Stimulated activated CD4-positive, alpha-beta T cell treated with anti-CD3 and anti-CD28 coated beads, Interleukin-2, amount 100 ng/mL, for 24 hours (primary cell): ENCODE measurements at places on chromosomes 5 and 9.

- no peak for DNase-seq
Observed at GRCh38 chr5:124372457-124372856, 374.0 kb downstream of the ZNF608 start.

- no peak for DNase-seq
Observed at GRCh38 chr9:26995810-26996209, 9.7 kb downstream of the LRRC19 start.

DNA sequence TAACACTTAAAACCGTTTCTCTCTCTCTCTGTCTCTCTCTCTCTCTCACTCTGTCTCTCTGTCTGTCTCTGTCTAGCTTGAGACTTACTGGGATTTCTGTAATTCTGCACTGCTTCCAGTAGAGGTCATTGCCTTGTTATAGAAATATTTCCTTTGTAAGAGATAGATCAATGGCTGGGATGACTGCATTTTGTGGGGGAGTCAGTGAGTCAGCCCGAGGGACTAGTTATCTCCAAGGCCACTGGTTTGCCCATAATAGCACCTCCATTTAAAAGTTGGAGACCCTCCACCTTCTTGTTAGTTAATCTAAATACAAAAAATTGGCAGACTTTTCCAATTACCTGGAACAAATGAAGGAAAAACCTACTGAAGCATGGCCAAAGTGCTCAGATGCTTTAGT is 547.2 kb downstream of the LRRC70 start:
- DNase-seq: peak; percentile 0

DNA sequence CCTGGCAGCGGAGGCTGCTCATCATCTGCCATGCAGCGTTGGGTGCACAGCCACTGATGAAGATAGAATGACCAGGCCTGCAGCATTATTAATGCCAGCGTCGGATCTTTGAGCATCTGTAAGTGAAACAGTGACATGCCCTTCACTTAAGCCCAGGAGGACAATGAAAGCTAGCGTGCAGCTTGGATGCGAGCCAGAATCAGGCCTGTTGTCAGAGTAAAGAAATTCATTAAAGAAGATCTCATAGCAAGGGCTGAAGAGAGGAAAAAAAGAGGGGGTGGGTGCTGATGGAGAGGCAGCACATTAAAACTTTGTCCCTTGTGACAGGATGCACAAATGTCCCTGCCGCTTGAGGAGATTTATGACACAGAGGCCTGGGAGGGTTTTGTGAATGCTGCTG is 186.1 kb upstream of the MAST4 start:
- no peak for DNase-seq

DNA sequence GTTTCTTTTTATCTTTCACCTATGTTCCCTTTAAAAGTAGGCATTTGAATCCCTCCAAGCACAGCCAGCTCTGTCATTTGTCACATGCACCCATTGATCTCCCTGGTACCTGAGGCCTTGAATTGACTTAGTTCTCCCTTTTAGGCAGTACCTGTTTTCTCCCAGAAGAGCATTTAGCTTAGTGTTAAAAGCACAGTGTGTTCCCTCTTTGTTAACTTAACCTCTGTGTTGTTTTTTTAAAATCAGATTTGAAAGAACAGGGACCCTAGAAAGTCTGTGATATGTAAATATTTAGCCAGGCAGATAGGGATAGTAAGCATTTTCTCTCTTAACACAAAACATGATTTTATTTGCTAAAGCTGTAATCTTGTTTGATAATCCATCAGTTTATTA is 113.8 kb upstream of the SPATA31D4 start:
- no peak for DNase-seq

DNA sequence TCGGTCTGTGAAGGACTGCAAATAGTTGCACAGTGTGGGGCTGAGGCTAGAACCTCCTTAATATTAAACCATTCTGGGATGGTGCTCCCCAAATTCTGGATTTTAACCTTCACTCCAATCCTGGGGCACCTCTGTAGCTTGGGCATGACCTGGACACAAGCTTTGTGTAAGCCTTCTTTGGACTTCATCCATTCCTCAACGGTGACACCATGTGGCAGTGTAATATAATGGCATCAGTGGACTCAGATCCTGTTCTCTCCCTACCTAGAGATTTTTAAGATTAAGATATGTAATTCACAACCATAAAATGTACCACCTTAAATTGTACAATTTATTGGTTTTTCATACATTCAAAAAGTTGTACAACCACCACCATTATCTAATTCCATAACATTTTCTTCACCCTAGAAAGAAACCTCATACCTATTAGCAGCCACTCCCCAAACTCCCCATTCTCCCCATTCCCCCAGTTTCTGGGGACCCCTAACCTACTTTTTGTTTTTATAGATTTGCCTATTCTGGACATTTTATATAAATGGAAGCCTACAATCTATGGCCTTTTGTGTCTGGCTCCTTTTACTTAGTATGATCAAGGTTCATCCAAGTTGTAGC is 4.8 kb upstream of the PLGRKT start:
- DNase-seq: no peak

GRCh38 chr9:127754099-127755060 is 19.3 kb upstream of the TOR2A start:
- DNase-seq: no peak

- DNase-seq: no peak
Observed at GRCh38 chr5:8239198-8239597, 370.2 kb downstream of the MTRR start.

DNA sequence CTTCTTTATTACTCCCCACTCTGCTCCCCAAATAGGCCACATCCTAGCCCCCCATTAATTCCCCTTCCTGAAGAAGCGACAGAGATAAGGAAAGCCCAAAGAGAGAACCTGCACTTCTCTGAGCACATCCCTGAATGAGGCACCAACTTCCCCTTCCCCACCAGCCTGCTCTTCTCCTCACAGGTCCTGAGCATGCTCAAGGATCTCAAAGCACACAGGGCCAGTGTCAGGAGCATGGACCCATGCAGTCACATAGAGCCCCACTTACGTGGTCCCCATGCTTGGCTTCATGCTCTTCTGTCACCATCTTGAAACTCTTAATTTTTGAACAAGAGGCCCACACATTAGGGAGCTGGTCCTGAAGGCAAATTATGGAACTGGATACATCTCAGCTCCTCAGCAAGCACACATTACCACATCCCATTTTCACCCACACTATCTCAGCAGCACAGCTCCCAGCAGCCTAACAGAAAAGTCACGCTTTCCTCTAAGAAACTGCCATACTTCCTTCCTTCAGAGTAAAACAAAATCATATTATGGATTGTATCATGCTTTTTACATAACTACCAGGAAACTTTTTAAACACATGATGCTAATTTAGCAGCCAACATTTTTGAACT is 99.8 kb downstream of the NFIB start:
- no peak for DNase-seq

GRCh38 chr9:9919174-9919775 is 693.5 kb downstream of the PTPRD start:
- DNase-seq: no peak

DNA sequence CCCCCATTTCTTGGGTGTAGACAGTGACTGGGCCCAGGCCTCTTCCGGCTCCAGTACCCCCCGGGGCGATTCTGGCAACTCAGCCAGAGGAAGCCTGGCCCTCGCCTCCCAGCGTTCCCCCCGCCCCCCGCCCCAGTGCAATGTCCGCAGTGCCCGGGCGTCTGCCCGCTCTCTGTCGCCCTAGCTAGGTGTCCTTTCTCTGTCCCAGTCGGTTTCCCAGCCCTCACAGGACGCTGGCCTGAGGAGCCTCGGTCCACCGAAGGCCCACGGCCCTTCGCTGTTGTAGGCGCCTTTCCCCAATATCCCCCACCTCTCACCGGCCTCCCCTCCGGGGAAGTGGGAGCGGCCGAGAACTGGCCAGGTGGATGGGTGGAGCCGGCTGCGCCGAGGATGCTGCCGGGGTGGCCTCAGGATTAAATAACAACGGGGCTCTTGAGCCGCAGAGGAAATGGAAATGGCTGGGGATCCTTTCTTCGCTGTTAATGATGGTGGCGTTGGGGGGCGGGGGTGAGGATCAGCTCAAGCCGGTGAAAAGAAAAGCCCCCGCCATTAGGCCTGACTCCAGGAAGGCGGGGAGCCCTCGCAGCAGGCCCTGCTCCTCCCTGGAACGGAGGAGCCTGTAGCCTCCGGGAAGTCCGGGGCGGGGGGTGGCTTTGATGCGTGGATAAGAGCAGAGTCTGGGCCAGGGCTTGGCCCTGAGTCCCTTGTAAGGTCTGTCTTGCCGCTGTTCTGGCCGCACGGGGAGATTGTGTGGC is 1.1 kb upstream of the SPRY4 start:
- DNase-seq: peak; percentile 43

GRCh38 chr9:105864248-105864898 is 170.0 kb downstream of the TMEM38B start:
- DNase-seq: no peak

DNA sequence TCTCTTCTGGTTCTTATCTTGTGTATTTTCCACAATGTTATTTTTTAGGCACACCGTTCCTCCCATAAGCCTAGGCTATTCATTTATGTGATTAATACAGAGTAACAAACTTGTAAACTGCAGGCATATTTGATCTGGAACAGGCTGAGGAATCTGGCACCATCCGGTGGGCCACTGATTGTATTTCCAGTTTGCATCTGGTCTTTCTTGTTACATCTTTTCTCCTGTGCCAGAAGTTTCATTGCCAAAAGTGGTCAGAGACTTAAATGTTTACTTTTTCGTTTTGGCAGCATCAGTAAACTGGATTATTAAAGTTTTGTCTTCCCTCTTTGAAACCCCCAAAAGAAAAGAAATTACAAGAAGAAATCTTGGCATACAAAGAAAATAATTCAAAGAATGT is 17.9 kb upstream of the ZCCHC7 start:
- no peak for DNase-seq

GRCh38 chr5:137622850-137623249 is 113.0 kb downstream of the KLHL3 start:
- DNase-seq: no peak

DNA sequence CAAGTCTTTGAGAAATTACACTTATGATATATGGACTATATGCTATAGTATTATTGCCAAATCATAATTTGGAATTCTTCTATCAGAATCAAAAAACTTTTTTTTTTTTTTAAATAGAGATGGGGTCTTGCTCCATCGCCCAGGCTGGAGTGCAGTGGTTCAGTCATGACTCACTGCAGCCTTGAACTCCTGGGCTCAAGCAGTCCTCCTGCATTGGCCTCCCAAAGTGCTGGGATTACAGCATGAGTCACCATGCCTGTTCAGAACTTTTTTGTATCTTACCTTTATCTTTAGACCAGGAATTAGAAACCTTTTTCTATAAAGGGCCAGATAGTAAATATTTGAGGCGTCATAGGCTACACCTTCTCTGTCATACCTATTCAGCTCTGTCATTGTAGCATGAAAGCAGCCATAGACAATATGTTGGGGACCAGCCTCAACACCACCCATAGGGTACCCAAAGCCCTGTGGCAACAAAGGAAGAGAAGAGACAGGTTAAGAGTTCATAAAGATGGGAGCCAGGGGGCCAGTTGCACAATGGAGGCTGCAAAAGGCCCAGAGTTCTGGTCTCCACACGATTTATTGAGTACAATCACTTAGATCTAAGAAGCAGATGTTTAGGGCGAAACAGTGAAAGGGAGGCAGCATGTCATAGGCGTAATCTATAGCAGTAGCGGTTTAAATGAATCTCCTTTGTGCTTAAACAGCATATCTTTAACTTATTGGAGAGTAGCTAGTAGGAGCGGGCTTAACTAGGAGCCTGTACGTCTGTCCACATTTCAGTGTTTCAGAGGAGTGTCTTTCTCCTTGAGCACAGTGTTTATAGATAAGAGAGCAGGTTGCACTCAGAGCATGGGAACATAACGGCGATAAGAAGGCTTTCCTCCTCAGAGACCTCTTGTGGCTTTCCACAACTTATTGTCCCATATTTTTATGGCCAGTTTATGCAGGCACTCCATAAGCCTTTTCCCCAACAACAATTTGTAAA is 12.5 kb downstream of the ECM2 start:
- DNase-seq: no peak

- DNase-seq: no peak
Observed at GRCh38 chr5:17228821-17229291, 11.4 kb downstream of the BASP1 start.

GRCh38 chr5:136621743-136622142 is 256.4 kb upstream of the TRPC7 start:
- no peak for DNase-seq

- no peak for DNase-seq
Observed at GRCh38 chr5:136724161-136724560, 358.8 kb upstream of the TRPC7 start.

- no peak for DNase-seq
Observed at GRCh38 chr5:5793242-5794117, 371.0 kb downstream of the ICE1 start.

DNA sequence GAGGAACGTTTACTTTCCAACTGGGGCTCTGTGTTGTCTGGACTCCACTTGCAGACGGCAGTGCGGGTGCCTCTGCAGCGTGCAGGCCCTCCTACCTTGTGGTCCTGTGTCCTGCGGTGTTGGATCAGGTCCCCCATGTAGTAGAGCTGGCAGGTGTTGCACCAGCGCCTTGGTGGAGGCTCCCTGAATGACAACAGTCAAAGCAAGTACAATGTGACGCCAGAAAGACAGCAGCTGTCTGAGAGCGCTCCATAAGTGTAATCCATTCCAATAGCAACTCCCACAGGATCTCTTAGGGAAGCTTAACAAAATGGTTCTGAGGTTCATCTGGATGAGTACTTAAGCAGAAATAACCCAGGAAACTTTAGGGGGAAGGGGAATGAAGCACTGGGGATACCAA is 9.9 kb downstream of the BBLN start:
- no peak for DNase-seq

DNA sequence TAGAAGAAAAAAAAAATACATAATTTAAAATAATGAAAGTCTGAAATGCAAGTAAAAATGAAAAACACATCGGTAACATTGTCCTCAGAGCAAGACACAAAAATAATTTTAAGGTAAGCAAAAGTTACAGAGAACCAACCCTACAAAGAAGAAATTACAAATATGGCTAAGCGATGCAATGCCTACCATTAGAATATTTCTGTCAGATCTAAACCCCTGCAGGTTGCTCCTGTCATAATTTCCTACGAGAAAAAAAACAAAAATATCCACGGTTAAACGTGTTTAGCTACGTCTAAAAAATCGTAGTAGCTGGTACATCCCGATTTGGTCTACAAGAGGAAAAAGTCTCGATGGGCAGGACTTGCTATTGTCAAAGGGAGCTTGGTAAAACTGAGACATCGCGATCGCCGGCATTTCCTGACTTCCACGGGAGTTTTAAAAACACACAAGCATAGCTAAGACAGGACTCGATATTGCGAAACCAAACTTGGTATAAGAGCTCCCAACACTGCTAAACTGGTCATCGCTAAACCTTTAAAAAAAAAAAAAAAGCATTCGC is 1.1 kb upstream of the ANXA2R start:
- no peak for DNase-seq

DNA sequence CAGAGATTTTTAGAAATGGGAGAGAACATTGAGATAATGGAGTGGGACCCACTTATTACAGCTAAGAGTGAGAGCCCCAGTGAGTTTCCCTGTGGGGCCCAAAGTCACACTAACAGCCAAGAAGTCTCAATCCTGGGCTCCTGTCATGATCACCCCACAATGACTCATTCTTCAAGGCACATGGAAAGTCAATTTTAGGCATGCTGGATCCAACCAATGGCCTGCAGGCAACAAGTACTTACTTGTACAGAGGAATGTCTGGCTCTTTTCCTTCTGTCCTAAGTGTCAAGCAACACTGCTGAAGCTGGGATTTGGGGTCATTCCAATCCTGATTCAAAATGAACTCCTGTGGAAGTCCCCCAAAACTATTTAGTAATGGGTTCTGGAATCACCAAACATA is 123.1 kb downstream of the DROSHA start:
- DNase-seq: no peak
